Astrocyte of the spinal cord (primary cell): ENCODE measurements at places on chromosomes 7 and 10.
A peak's percentile ranks its signal among the peaks of the same experiment; 100 is the strongest.

DNA sequence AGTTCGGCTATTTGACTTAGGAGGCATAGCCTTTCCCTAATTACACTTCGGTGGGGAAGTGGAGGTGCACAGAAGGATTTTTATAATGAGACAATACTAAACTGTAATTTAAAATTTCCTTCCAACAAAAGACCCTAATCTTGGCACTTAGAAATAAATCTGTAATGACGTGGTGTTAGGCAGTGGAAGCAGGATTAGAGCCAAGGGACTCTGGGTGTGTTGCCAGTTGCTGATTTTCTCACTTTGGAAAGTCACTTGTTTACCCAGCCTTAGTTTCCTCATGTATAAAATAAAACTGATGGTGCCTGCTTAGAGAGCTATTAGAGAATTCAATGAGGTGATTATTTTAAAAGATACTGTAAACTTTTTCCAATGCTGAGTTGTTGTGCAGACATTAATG, 287.2 kb downstream of the AUTS2 start:
- no peak for DNase-seq

DNA sequence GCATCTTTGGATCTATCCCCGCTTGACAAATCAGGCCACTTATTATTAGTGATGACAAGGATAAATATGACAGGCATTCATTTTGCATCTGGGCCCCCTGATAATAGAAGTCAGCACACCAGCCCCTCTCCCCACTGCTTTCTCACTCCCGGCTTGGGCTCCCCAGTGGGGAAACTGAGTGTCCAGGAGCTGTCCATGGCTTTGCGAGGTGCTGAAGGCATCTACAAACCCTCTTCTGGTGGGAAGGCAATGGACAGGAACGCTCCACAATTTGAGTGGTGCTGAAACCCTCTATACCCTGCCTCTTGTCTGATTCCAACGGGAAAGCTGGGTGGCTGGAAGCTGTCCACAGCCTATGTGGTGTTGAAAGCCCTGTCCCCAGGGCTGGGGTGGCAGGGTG, 61.7 kb upstream of the PCBD1 start:
- DNase-seq: no peak

GRCh38 chr7:140402178-140402835, 1.6 kb upstream of the RAB19 start:
- peak; percentile 72 for DNase-seq

- DNase-seq: no peak
Measured at GRCh38 chr10:70193391-70193844, 23.1 kb upstream of the SAR1A start.

- no peak for DNase-seq
Measured at GRCh38 chr10:116240157-116240950, 32.7 kb downstream of the GFRA1 start.

- DNase-seq: no peak
Measured at GRCh38 chr10:16599662-16600061, 78.0 kb upstream of the C1QL3 start.

DNA sequence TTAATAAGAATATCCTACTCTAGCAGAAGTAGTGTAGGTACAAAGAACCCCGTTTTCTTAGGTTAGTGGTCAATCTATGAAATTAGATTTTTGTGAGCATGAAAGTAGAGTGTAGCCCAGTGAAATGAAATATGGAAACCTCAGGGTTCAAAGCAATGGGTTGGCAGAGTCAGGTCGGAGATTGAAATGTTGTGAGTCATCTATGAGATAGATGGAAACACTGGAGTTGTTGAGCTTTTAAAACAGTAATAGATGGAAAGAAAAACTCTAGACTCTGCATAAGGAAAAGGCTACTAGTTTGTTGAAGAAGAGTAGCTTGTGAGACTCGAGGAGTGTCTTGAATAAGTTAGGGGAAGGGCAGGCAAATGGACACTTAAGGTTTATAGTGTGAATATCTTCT, 251.9 kb downstream of the EXOC4 start:
- DNase-seq: peak; percentile 48

DNA sequence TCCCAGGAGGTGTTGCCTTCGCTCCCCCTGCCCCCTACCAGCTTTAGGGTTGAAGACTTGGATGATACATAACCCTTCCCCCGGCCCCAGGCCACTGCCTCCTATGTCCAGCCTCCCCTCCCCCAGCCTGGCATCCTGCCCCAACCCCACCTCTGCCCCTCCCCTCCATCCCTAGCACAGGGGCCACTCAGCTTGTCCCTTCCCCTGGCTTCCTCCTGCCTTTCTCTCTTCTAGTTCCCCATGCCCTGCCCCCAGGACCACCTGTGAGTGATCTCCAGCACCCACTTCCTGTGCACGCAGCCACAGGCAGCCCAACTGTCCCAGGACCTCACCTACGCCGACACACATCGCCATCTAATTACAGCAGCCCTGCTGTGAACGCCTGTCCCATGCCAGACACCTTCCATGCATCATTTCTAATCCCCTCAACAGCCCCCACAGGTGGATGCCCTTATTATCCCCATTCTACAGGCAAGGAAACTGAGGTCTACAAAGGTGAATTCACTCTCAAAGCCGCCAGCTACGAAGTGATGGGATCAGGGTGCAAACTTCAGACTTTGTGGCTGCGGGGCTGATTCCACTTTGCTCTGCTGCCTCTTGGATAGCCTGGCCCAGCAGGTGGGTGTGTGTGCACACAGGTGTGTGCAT, 82.4 kb upstream of the CHST15 start:
- no peak for DNase-seq

DNA sequence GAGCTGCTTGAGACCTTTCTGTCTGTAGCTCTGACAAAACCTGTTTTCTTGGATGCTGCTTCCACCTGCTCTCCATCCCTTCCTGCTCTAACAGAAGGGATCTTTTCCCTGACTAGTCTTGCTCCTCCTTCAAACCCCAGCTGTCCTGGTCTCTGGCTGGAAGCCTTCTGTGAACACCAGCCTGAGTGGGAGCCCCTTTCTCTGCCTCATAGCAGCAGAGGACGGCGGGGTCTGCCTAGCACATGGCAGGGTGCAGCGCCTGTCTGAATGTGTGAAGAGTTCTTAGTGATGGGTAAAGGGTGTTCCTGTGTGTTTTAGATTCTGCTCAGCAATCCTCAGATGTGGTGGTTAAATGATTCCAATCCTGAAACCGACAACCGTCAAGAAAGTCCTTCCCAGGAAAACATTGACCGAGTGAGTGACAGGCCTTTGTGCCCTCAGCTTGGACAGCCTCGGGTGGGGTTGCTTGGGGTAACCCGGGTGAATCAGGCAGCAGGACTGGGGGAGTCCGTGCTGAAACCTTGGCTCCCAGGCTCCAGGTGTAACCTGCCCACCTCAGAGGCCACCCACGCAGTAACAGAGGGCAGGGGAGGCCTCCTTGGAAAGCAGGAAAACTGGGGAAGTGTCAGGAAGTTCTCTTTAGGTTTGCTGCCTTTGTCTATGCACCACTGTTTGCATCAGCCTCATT, 34.1 kb downstream of the NUB1 start:
- DNase-seq: no peak

DNA sequence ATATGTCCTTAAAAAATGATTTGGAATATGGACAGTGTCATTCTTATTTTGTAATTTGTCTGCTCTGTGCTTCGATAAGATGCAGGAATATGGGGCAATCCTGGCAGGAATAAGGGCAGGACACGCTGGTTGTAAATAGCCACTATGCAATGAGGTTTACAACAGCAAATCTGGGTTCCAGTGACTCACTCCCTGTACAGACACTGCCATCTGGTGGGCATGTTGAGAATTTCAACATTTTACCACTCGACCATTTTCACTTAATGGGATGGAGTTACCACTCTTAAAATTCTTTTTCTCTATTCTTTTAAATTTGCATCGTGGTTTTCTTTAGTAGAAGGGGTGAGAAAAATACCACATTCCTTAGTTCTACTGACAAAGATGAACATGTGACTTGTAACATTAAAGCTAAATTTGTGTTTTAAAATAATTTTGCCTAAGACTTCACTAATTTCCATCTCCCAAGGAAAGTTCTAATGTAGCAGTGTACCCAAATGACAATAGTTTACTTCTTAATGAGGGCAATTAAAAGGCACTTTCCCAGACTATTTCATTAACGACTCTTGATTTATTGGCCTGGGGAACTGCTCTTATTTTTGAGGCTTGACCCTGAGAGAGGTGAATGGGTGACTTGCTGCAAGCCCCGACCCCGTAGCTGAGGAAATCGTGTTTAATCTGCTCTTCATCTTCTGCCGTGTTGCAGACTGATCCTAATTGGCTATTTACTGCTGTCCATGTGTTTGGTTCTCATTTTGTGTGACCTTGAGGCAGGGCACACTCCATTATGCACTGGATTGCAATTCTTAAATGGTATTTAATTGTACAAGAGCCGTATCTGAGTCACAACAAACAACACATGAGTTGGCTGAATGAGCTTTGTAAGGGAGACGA, 173.6 kb upstream of the IMMP2L start:
- peak; percentile 74 for DNase-seq

- no peak for DNase-seq
Measured at GRCh38 chr7:55028011-55028410, 9.2 kb downstream of the EGFR start.

GRCh38 chr10:72146071-72146470, 57.7 kb upstream of the SPOCK2 start:
- DNase-seq: no peak

DNA sequence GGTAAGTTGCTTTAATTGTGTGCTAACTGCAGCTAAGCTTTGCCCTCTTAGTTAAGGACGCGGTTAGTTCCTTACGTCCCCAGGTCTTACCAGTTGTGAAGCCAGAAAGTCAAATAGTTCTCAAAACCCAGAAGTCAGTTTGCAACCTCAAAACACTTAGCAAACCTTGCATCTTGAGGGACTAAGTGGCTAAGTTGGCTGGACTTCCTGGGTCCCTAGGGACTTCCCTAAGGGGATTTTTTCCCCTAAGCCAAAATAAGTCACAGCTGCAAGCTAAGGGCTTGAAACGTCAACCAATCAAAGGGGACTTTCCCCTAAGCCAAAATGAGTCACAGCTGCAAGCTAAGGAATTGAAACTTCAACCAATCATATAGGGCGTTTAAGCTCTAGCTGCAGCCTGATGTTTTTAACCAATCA, 36.2 kb upstream of the HECW1 start:
- no peak for DNase-seq

- DNase-seq: no peak
Measured at GRCh38 chr7:12386313-12386740, 17.3 kb downstream of the VWDE start.
